ENCODE measurements at places on chromosomes 3 and 15. TPM values are rescaled to one million over a fixed set of nuclear protein-coding genes. Genes with fewer than 3 reads are reported as not detected.

The SAMD7 gene
- total RNA-seq = not detected

The IL20RB gene
- 0.71 TPM for total RNA-seq

The AADACL2 gene
- not detected for total RNA-seq

GRCh38 chr3:54073386-54073785 is 49.0 kb upstream of the CACNA2D3 start:
- no peak for DNase-seq

The HHATL gene
- 257 TPM for total RNA-seq

DNA sequence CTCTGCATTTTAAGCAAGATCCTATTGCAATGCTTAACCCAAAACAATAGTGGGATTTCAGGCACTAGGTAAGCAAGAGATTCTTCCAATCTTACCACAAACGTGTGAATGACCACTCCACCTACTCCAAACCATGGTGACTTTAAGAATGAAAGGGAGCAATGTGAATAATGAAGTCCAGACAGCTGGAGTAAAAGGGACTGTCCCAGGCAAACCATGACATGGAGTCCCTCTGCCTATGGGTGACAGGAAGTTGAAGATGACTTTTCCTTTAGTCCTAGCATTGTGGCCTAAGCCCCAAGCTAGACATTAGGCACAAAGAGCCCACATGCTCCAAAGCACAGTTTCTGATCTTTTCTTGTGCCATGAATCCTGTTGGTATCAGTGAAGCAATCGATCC is 179.0 kb downstream of the SHQ1 start:
- DNase-seq = no peak

The PTH1R gene
- 5.9 TPM for total RNA-seq

GRCh38 chr3:30607032-30607833 is 832 bp downstream of the TGFBR2 start:
- DNase-seq = peak; percentile 83

- DNase-seq = no peak
Measured at GRCh38 chr15:80450811-80451321, 46.7 kb downstream of the ARNT2 start.

DNA sequence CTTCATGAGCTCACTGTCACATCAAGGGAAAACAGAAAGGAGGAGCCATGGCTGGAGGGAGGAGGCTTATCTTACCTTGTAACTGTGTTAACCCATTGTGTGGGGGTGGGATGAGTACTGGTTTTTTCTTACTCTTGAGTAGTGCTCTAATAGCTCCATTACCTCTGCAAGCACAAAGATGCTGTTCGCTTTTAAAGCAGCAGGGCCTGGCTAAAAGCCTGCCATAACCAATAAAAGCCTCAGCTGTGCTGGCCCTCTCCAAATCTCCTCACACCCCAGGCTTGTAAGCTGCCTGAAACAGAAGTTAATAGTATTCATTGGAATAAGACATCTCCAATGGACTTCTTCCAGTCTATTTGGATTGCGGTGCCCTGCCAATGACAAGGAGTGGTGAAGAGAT is 544.1 kb downstream of the TUSC7 start:
- no peak for DNase-seq

DNA sequence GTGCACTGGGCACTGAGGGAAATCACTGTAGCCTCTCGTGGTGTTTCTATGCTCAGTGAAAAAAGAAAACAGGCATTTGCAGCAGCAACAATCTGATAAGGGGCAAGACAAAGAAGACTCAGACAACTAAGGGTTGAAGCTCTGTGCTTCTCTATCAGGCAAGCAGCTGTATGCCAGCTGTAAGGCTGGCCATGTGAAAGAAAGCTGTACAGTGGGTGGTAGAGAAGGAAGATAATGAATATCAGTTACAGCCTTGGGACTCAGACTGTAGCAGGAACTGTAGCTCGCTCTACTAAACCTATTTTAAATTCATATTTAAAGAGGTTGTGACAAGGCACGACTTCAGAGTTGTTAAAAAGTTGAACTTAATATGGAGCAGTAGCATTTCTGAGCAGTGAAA is 76.3 kb downstream of the VGLL3 start:
- no peak for DNase-seq

The PAQR9 gene
- total RNA-seq = 2.6 TPM

DNA sequence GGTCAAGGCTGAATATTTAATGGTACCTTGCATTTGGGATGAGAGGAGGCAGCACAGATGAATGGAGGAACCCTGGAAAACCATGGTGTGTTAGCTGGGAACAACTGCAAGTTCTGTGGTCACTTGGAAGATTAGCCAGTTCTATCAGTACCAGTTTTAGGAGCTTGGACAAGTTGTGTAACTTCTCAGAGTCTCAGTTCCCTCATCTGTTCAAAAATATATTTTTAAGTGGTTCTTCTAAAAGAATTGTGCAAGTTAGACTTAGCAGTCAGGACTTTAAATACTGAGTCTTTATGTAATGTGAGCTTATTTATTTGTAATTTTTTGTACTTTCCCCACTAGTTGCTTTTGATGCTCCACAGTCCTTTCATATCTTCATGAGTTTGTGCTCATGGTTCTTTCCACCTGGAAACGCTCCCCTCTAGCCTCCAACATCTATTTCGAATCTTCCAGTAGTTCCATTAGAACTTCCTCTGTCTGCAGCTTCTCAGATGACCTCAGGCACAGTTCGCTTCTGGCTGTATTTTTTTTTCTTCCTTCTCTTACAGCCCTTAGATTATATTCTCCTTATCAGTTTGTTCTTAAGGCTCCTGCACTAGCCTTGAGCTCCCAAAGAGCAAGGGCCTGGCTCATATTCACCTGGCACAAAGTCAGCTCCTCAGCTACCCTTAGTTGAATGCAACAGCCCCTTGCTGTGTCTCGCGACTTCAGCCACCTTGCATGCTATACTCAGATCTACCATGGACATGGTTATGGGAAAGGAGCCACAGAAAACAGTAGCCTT is 27.1 kb downstream of the ITPR1 start:
- no peak for DNase-seq

GRCh38 chr3:43062564-43063040 is 43.3 kb downstream of the POMGNT2 start:
- DNase-seq = no peak

The PROS1 gene
- total RNA-seq = 9.0 TPM

- no peak for DNase-seq
Measured at GRCh38 chr3:31791090-31791430, 190.0 kb downstream of the OSBPL10 start.

DNA sequence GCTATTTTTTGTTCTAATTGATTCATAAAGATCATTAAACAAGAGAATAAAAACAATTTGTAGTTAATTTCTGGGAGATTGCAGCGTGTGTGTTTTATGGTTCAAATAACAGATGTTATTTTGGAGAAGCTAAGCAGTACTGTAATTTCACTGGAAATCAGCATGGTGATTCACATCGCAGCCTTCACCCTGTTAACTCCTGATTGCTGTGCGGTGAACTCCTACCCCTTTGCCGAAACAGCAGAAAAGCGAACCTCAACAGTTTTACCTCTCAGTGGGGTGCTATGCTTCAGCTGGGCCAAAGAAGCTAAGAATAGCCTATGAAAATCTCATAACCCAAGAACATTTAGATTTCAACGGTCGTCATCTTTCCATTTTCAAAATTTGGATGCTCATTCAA is 441.5 kb upstream of the RARB start:
- DNase-seq = no peak

DNA sequence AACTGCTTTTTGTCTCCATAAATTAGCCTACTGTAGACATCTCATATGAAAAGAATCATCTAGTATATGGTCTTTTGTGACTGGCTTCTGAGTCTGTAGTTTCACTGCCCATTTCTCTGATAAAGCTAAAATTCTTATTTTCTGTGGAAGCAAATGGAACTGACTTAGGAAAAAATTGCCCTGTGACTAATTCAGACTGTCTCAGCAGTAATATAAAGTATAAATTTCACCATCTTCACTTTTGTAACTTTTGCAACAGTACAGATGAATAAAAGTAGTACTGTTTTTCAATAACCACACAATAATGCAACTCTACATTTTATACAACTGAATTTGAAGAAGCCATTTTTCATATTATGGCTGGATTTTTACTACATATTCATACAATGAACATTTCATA is 104.1 kb downstream of the TBC1D5 start:
- no peak for DNase-seq

DNA sequence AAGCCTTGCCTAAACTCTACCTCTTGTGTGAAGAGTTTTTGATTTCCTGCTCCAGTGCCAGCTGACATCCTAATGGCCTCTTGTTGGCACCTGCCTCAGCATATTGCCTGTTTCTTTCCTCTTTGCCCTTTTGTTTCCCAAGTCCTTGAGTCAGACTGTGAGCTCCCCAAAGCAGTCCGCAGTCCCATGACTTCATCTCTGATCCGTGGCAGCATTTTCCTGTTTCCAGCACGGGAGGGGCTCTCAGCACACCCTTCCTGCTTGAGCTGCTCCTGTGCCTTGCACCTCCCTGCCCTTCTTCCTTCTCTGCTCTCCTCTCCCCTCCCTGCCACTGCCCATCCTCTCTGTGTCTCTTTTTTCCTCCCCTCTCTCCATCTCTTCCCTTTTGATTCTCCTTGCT is 179.6 kb downstream of the EPHB1 start:
- no peak for DNase-seq

- DNase-seq = no peak
Measured at GRCh38 chr3:34793057-34793456, 846.3 kb upstream of the ARPP21 start.

The ZMYND10 gene
- total RNA-seq = 0.99 TPM

GRCh38 chr3:148648685-148649352 is 48.9 kb upstream of the AGTR1 start:
- DNase-seq = no peak

DNA sequence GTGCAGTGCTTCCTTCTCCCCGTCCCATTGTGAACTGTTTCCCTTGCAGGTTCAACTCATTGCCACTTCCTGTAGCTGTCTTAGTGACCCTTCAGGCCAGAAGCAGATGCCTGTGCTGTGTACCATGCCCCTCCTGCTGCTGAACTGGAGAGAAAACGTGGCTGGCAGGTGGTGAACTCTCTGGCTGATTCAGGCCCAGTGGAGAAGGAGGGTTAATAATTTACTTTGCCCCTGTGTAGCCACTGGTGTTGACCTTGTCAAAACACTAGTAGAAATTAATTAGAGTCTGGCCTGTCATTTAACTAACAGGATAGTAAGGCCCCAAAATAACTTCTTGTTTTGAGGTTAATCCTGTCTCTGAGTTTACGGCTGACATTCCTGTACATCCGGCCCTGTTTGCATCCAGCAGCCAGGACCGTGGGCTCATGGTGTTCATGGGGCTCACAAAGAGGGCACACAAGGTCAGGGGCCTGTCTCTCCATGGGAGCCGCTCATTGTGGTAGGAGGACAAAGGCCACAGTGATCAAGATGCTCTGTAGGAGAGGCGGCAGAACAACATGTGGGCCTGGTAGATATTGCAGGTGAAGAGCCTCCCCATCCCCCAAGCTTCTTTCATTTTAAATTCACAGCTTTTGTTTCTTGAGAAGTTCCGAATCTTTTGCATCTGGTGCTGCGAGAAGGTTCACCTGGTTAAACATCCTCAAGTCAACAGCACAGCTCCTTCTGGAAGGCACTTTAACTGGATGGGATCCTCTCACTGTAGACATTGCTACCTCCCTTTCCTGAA is 101.6 kb downstream of the CGNL1 start:
- no peak for DNase-seq

The FLNB gene
- total RNA-seq = 15.3 TPM

GRCh38 chr15:59543721-59544547 is 67.6 kb upstream of the GCNT3 start:
- DNase-seq = no peak

GRCh38 chr3:81531263-81531662 is 230.2 kb downstream of the GBE1 start:
- DNase-seq = no peak

DNA sequence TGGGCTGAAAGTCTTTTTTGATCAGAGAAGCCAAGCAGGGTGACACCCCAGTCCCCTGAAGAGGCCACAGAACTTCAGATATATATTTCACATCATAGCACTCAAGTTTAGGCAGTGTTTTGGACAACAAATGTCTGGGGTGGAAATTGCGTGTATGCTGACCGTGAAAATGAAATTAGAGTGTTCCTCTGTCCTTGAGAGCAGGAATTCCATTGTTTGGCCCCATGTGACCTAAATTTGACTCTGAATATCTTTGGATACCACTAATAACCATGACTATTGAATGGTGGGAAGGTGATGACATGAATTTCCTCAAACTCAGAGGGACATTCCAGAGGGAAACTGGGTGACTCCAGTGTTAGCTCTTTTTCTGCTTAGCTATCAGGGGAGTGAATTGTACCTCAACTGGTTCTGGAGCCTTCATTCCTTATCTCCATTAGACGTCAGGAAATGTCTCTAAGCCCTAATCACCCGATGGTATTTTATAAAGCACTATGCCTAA is 263.5 kb upstream of the RASGRP1 start:
- DNase-seq = no peak

DNA sequence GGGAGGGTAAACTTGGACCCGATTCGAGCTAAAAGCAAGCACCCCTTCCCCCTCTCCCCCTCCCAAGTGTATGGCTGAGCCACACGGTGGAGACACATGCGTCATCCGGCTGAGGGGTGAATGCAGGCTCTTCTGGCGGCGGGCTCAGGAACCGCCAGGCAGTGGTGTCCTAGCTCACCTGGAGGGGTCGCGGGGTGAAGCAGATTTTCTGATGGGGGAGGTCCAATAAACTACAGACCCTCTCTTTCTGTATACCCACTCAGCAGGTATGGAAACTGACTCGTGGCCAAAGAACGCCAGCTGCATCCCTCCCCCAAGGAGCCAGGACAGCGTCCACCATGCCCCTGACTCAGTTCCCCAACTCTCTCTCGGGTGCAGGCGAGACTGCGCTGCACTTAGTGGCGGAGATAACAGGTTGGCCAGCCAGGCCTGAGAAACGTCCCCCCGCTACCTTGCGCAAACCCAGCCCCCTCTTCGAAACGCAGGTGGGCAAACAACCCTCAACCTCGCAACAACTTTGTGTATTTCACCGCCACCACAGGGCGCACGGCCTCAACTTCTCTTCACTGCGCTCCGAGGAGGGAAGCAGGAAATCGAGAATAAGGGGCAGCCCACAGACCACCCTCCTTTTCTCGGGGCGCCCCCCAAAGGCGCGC is 1.3 kb downstream of the MAGI1 start:
- DNase-seq = peak; percentile 64

DNA sequence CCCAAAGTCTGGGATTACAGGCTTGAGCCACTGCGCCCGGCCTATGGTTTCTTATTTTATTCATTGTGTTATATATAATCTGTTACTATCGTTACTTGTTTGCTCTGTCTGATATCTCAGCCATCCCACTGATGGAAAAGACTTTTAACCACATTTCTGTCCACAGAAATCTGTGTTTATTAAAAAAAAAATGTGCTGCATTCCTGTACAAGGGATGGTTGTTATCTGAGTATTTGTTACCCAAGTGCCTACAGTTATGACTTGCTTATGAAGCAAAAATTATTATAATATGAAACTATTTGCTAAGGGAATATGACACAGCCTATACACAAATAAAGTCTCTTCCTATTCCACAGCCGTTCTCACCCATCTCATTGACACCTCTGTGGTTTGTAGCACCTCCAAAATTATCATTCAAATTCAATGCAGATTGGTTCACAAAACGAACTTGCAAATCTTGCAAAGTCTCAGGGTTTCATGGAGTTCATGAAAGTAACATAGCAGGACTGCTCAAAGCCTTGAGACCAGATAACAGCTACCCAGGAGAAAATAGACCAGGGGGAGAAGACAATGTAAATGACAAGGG is 47.4 kb upstream of the UBE2E1 start:
- DNase-seq = no peak

GRCh38 chr15:31327669-31328427 is 1.2 kb downstream of the KLF13 start:
- peak; percentile 81 for DNase-seq
